ENCODE measurements at places on chromosomes 12 and 14.

GRCh38 chr12:42483521-42483790 lies 106.1 kb downstream of the PRICKLE1 start:
- H3K27ac ChIP-seq: peak overlapping the region; percentile 87
- H3K27me3 ChIP-seq: no peaks in the 10 kb centered on the region
- DNase-seq: no peak
- peaks cover 2% of the 10 kb centered on the region for H3K4me1 ChIP-seq
- H3K36me3 ChIP-seq: no peaks in the 10 kb centered on the region

- peaks cover 49% of the 10 kb centered on the region for H3K36me3 ChIP-seq
- H3K27me3 ChIP-seq: no peaks in the 10 kb centered on the region
- H3K4me1 ChIP-seq: no peaks in the 10 kb centered on the region
- DNase-seq: no peak
These were observed 36.4 kb upstream of the ATF1 start for GRCh38 chr12:50727466-50727865.

DNA sequence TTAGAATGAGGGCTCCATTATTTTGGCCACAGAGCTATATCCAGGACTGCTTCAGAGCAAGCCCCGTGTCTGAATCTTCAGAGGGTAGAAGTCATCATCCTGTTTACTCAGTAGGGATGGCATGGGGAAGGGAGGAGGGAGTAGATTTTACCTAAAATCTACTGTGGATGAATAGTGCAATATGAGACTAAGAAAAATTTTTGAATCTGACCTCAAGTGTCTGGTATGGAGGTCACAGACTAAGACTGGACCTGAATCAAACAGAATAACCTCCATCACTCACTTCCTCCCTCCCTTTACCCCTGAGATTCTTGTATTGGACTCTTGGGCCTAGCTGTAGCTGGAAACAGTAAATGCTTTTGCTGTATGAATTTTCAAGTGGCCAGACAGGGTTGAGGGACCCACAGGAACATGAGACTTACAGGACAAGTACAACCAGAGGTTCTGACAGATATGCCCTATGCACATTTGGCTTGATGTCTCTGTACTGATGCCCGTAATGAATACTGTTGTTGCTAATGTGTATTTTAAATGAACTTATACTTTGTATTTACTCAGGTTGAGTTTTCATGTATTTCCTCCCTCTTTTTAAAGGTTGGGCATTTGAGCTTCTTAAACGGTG lies 78.5 kb downstream of the CCDC91 start:
- H3K27ac ChIP-seq: no peak overlapping the region
- H3K27me3 ChIP-seq: no peaks in the 10 kb centered on the region
- H3K4me3 ChIP-seq: no peak overlapping the region
- DNase-seq: no peak

- H3K4me3 ChIP-seq: no peak overlapping the region
- H3K4me1 ChIP-seq: no peaks in the 10 kb centered on the region
- no peak for DNase-seq
- no peaks in the 10 kb centered on the region for H3K27me3 ChIP-seq
- peak overlapping the region; percentile 50 for H3K27ac ChIP-seq
- peaks cover 97% of the 10 kb centered on the region for H3K36me3 ChIP-seq
These were observed 21.7 kb downstream of the HMGA2 start for GRCh38 chr12:65845751-65846537.

DNA sequence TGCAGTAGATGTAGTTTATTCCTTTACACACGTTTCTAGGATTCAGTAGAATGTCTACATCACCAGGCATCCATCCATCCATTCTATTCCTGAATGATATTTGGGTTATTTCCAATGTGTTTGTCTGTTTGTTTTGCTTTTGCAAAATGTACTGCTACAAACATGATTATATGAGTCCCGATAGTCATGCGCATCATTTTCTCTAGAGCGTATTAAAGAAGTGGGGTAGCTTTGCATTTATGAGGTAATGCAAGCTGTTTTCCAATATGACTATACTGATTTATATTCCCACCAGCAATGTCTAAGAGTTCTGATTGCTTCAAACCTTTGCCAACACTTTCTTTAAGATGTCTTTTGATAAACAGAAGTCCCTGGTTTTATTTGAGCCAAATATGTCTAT lies 253.2 kb downstream of the NOVA1 start:
- no peaks in the 10 kb centered on the region for H3K4me1 ChIP-seq
- DNase-seq: no peak

GRCh38 chr14:33642080-33642479 lies 308.8 kb downstream of the EGLN3 start:
- H3K27me3 ChIP-seq: no peaks in the 10 kb centered on the region
- H3K4me3 ChIP-seq: peak overlapping the region; percentile 43
- DNase-seq: no peak
- no peak overlapping the region for H3K27ac ChIP-seq

- H3K4me1 ChIP-seq: no peaks in the 10 kb centered on the region
- no peaks in the 10 kb centered on the region for H3K27me3 ChIP-seq
- H3K4me3 ChIP-seq: no peak overlapping the region
- DNase-seq: no peak
- H3K36me3 ChIP-seq: no peaks in the 10 kb centered on the region
These were observed 334.8 kb upstream of the FAR2 start for GRCh38 chr12:28814246-28814645.

DNA sequence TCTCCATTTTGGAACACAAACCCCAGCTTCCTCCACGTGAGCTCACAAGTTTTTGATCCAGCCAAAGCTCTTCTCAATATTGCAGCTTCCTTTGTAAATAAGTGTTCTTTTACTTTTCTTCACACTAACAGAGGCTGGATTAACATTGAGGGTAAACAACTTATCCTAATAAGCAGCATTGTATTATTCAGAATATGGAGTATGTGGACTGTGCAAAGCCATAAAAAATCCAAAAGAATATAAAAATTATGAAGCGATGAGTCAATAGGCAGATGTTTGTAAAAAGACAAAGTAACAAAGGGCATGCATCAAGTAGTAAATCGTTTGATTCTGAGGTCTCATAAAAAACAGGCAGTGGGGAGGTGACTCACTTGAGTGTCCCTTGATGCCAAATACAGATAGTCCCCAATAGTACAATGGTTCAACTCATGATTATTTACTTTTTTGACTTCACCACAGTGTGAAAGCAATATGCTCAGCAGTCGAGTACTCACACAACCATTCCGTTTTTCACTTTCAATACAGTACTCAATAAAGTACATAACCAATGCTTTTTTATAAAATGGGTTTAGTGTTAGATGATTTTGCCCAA lies 23.1 kb upstream of the KCNK10 start:
- no peak for DNase-seq
- no peaks in the 10 kb centered on the region for H3K27me3 ChIP-seq
- no peaks in the 10 kb centered on the region for H3K4me1 ChIP-seq
- H3K36me3 ChIP-seq: no peaks in the 10 kb centered on the region

GRCh38 chr14:102363182-102363943 lies 622 bp downstream of the TECPR2 start:
- H3K4me3 ChIP-seq: peak overlapping the region; percentile 92
- H3K4me1 ChIP-seq: peaks cover 9% of the 10 kb centered on the region
- peaks cover 4% of the 10 kb centered on the region for H3K36me3 ChIP-seq
- peak; percentile 56 for DNase-seq
- no peaks in the 10 kb centered on the region for H3K27me3 ChIP-seq

DNA sequence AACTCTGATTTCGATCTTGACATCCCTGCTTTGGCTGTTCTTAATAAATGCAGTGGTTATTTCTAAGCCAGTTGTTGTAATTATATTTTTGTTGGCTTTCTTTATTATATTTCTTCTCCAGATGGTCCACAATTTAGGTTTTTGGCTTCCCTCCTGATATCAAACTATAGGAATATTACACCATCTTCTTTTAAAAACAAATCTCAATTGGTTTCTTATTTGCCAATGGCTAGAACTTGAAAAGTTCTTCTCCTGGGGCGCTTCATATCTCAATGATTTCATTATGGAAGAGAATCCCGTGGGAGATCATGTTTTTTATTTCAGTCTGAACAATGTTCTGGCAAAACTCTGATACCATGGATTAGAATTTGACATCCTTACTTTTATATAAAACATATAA lies 292.3 kb downstream of the FLRT2 start:
- no peak overlapping the region for H3K4me3 ChIP-seq
- DNase-seq: no peak
- no peak overlapping the region for H3K27ac ChIP-seq
- H3K36me3 ChIP-seq: no peaks in the 10 kb centered on the region

- DNase-seq: no peak
- H3K27ac ChIP-seq: no peak overlapping the region
- H3K36me3 ChIP-seq: no peaks in the 10 kb centered on the region
- H3K4me1 ChIP-seq: peaks cover 11% of the 10 kb centered on the region
These were observed 10.1 kb upstream of the TBPL2 start for GRCh38 chr14:55450539-55450938.

DNA sequence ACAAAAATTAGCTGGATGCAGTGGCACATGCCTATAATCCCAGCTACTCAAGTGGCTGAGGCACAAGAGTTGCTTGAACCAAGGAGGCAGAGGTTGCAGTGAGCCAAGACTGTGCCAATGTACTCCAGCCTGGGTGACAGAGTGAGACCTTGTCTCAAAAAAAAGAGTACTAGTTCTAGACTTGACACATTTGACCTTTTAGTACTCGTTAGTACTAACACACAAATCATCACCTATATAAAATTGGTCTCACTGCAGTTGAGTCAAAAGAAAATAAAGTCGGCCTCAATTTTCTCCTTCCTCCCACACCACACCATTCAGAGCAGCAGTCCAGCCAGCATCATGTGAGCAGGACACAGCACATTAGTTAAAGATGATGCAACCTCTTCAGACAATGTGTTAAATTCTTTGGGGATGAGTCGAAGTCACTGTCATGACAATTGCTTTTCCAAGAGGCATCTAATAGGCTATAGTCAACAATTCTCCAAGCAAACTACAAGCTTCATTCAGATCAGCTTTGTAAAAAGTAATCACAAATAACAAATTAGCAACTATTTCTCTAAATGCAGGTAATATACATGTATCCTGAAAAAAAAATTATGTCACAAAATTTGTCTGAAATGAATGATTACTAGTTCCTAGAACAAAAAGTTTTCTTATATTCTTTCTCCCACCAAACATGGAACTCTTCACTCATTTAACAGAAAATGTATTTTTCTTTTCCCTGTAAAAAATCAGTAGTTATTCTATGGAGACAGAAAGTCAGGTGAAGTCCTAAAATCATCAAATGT lies 55.6 kb downstream of the CLIP1 start:
- no peak overlapping the region for H3K4me3 ChIP-seq
- peak; percentile 96 for DNase-seq
- H3K27me3 ChIP-seq: no peaks in the 10 kb centered on the region
- H3K27ac ChIP-seq: peak overlapping the region; percentile 92

- H3K36me3 ChIP-seq: no peaks in the 10 kb centered on the region
- DNase-seq: no peak
- H3K27me3 ChIP-seq: peaks cover 48% of the 10 kb centered on the region
- H3K4me3 ChIP-seq: no peak overlapping the region
These were observed 104.8 kb upstream of the DIO3 start for GRCh38 chr14:101456246-101457175.

- H3K27me3 ChIP-seq: no peaks in the 10 kb centered on the region
- no peak within 1 kb of the TSS for H3K27ac ChIP-seq
- no peak for DNase-seq
- H3K4me1 ChIP-seq: peaks cover 12% of the 10 kb centered on the region
- peaks cover 37% of the 10 kb centered on the region for H3K36me3 ChIP-seq
- peak within 1 kb of the TSS; percentile 76 for H3K4me3 ChIP-seq
These were observed at the start of gene GPR135 for GRCh38 chr14:59465316-59466135. Gene GPR135 (minus strand): TSS chr14:59465380. CDS start chr14:59465226, 154 bp downstream.

DNA sequence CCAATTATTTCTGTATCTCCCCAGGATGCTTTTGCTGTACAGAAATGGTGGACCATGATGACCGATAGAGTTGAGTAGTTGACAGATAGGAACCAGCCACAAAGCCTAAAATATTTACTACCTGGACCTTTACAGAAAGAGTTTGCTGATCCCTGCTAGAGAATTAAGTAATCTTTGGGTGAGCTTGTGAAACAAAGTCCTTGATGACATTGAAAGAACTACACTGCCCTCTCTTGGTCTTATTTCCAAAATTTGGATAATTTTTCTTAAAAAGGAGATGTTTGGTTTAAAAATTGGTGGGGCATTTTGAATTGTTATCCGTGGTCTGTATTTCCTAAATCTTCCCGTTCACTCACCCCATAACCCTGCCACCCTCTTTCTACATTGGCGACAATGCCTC lies 13.7 kb upstream of the TCTN1 start:
- no peaks in the 10 kb centered on the region for H3K27me3 ChIP-seq
- DNase-seq: peak; percentile 75
- H3K27ac ChIP-seq: no peak overlapping the region

- H3K36me3 ChIP-seq: no peaks in the 10 kb centered on the region
- H3K4me1 ChIP-seq: peaks cover 7% of the 10 kb centered on the region
- H3K4me3 ChIP-seq: no peak overlapping the region
- no peaks in the 10 kb centered on the region for H3K27me3 ChIP-seq
- no peak for DNase-seq
- no peak overlapping the region for H3K27ac ChIP-seq
These were observed 21.8 kb upstream of the PCNX1 start for GRCh38 chr14:70885343-70886022.

All from mesenchymal stem cell (in vitro differentiated cells and primary cell).